ENCODE measurements at places on chromosomes 11 and 22. TPM values are rescaled to one million over a fixed set of nuclear protein-coding genes. Genes with fewer than 3 reads are reported as not detected.
A peak's percentile ranks its signal among the peaks of the same experiment; 100 is the strongest.

The GGTLC2 gene
- not detected for total RNA-seq

The MYO7A gene
- 18.3 TPM for total RNA-seq

The MPPED1 gene
- total RNA-seq, result 0.18 TPM

The LRRC10B gene
- 0.13 TPM for total RNA-seq

The FAM83F gene
- 3.5 TPM for total RNA-seq

The BLID gene
- not detected for total RNA-seq

The CRYBA4 gene
- 0.46 TPM for total RNA-seq

The MYBPC3 gene
- not detected for total RNA-seq

The SLC22A8 gene
- total RNA-seq, result not detected

- no peak overlapping the region for H3K4me3 ChIP-seq
- no peak overlapping the region for H3K27ac ChIP-seq
- H3K27me3 ChIP-seq, result no peaks in the 10 kb centered on the region
Measured at GRCh38 chr11:31655483-31655882, 145.9 kb downstream of the ELP4 start.

GRCh38 chr22:46646531-46647215, 26.5 kb downstream of the GRAMD4 start:
- no peaks in the 10 kb centered on the region for H3K27me3 ChIP-seq
- peaks cover 3% of the 10 kb centered on the region for H3K4me1 ChIP-seq
- no peak overlapping the region for H3K4me3 ChIP-seq
- no peak overlapping the region for H3K27ac ChIP-seq
- H3K36me3 ChIP-seq, result peaks cover 19% of the 10 kb centered on the region
- no peak for DNase-seq

GRCh38 chr11:17391493-17392355, 3.3 kb upstream of the KCNJ11 start:
- peaks cover 17% of the 10 kb centered on the region for H3K27me3 ChIP-seq
- no peak for DNase-seq
- H3K4me1 ChIP-seq, result no peaks in the 10 kb centered on the region
- H3K27ac ChIP-seq, result no peak overlapping the region

GRCh38 chr22:23523713-23524112, 56.4 kb downstream of the IGLL1 start:
- DNase-seq, result no peak
- peaks cover 23% of the 10 kb centered on the region for H3K4me1 ChIP-seq
- H3K27ac ChIP-seq, result peak overlapping the region; percentile 57
- H3K27me3 ChIP-seq, result peaks cover 8% of the 10 kb centered on the region
- no peak overlapping the region for H3K4me3 ChIP-seq
- no peaks in the 10 kb centered on the region for H3K36me3 ChIP-seq

GRCh38 chr11:71249301-71249700, 3.1 kb downstream of the SHANK2 start:
- peaks cover 30% of the 10 kb centered on the region for H3K4me1 ChIP-seq
- DNase-seq, result no peak
- H3K4me3 ChIP-seq, result no peak overlapping the region
- no peak overlapping the region for H3K27ac ChIP-seq

GRCh38 chr11:3946455-3947017, 91.1 kb downstream of the STIM1 start:
- peak overlapping the region; percentile 72 for H3K27ac ChIP-seq
- no peak for DNase-seq
- no peaks in the 10 kb centered on the region for H3K36me3 ChIP-seq
- H3K4me1 ChIP-seq, result peaks cover 23% of the 10 kb centered on the region

GRCh38 chr11:32172848-32173834, 82.3 kb downstream of the RCN1 start:
- H3K36me3 ChIP-seq, result no peaks in the 10 kb centered on the region
- no peak overlapping the region for H3K27ac ChIP-seq
- H3K4me1 ChIP-seq, result peaks cover 3% of the 10 kb centered on the region

DNA sequence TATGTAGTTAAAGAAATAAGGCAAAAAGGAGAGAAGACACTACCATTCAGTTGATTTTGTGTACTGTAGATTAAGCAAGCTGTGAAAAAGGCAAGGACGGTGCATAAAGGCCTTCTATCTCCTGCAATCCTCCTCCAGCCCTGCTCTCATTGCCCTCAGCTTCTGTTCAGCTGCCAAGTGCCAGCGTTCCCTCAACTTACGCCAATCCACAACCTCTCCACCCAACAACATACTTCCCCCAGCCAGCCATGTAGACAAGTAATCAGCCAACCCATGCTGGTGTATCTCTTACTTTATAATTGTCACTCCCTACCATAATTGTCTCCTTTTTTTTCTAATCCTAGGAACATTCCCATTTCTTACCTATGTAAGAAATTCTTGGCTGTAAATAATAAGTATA, 30.1 kb upstream of the ANO5 start:
- H3K27ac ChIP-seq, result no peak overlapping the region
- no peak overlapping the region for H3K4me3 ChIP-seq
- H3K4me1 ChIP-seq, result no peaks in the 10 kb centered on the region
- H3K27me3 ChIP-seq, result no peaks in the 10 kb centered on the region
- no peak for DNase-seq
- no peaks in the 10 kb centered on the region for H3K36me3 ChIP-seq

DNA sequence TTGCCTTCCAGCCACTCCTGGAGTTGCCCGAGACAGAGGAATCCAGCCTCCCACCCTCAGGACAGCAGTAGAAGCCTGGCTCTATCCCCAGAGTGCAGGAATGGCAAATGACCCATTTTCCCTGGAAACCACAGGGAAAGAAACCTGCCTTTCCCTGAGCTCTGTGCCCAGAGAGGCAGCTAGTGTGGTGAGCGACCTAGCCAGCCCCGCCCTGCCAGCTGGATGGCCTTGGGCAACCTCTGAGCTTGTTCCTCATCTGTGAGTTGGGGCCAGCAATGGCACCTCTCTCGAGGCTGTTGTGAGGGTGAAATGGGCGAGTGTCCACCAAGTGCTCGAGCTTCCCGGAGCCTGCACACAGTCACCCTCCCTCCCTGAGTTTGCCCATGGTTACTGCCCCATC, 3.7 kb downstream of the OMP start:
- H3K4me1 ChIP-seq, result peaks cover under 1% of the 10 kb centered on the region

DNA sequence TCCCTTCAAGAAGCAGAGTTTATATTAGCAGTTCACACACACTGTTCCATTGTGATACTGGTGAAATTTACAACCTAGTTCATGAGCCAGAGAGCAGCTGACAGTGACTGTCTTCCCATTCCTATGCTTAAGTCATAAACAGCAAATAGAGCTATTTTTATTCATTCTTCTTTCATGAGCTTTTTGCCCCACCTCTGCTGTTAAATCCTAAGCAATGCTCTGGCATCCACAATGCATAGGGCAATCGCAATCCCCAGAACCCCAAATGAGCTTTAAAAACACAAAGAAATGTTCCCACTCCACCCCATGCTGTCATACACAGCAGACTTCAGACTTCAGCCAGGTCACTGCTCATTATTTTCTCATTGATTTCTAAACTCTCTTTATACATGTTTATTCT, 307.5 kb downstream of the ETS1 start:
- no peak for DNase-seq
- H3K4me1 ChIP-seq, result peaks cover 15% of the 10 kb centered on the region
- no peak overlapping the region for H3K27ac ChIP-seq
- peaks cover 4% of the 10 kb centered on the region for H3K36me3 ChIP-seq

- no peak overlapping the region for H3K4me3 ChIP-seq
- DNase-seq, result no peak
- no peak overlapping the region for H3K27ac ChIP-seq
- no peaks in the 10 kb centered on the region for H3K4me1 ChIP-seq
- H3K36me3 ChIP-seq, result no peaks in the 10 kb centered on the region
- no peaks in the 10 kb centered on the region for H3K27me3 ChIP-seq
Measured at GRCh38 chr11:32307471-32307870, 127.9 kb downstream of the WT1 start.

GRCh38 chr11:100719362-100719761, 32.3 kb downstream of the ARHGAP42 start:
- H3K36me3 ChIP-seq, result no peaks in the 10 kb centered on the region
- peak overlapping the region; percentile 76 for H3K27ac ChIP-seq
- no peak overlapping the region for H3K4me3 ChIP-seq
- peaks cover 18% of the 10 kb centered on the region for H3K4me1 ChIP-seq
- H3K27me3 ChIP-seq, result peaks cover 2% of the 10 kb centered on the region

GRCh38 chr22:44363980-44364750, 51.4 kb upstream of the SHISAL1 start:
- DNase-seq, result no peak
- H3K36me3 ChIP-seq, result no peaks in the 10 kb centered on the region
- no peaks in the 10 kb centered on the region for H3K4me1 ChIP-seq
- H3K27ac ChIP-seq, result no peak overlapping the region

- H3K36me3 ChIP-seq, result no peaks in the 10 kb centered on the region
- no peak overlapping the region for H3K27ac ChIP-seq
- no peak for DNase-seq
- no peak overlapping the region for H3K4me3 ChIP-seq
Measured at GRCh38 chr22:22840780-22841179, 46.8 kb upstream of the IGLL5 start.

DNA sequence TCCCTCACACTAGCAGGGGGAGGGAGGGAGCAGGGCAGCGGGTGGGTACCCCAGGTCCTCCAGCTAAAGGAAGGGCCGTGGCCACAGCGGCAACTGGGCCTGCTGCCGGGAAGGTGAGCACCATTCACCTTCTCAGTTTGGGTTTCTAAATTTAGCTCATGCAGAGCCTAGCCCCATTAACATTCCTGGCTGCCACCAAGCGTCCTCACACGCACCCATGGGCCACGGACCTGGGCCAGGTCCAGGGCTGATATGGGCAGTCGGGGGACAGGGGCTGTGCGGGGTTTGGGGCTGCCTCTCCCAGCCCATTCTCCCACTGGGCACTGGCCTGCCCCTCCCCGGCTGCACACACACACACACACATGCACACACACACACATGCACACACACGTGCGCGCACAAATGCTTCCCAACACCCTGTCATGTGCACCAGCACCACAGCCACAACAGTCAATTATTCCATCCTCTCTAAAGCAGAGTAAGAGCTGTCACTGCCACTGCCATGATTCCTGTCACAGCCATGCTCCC, 28.7 kb downstream of the SYT7 start:
- no peak overlapping the region for H3K27ac ChIP-seq
- DNase-seq, result no peak
- H3K4me3 ChIP-seq, result peak overlapping the region; percentile 60
- peaks cover 10% of the 10 kb centered on the region for H3K27me3 ChIP-seq
- H3K4me1 ChIP-seq, result peaks cover 12% of the 10 kb centered on the region

- DNase-seq, result no peak
- no peak overlapping the region for H3K4me3 ChIP-seq
- H3K36me3 ChIP-seq, result peaks cover 12% of the 10 kb centered on the region
- H3K4me1 ChIP-seq, result no peaks in the 10 kb centered on the region
Measured at GRCh38 chr22:43094085-43094484, 4.9 kb upstream of the TTLL1 start.

DNA sequence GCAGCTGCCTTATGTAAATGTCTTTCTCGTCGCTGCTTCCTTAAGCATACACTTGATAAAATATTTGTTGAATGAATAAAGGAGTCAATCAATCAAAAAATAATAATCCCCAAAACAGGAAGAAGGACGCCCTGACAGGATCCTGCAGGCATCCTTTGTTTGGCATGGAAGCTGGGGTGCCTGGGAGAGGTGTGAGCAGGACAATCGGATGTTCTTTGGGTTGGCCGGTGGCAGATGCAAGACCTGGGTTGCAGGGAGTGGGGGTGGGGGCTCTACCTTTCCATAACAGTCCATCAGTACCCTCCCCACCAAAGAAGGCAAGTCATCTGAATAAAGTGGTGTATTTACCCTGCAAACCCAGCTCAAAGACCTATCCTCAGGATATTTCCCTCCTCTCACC, 1.4 kb upstream of the SHANK2 start:
- peak overlapping the region; percentile 61 for H3K27ac ChIP-seq
- H3K27me3 ChIP-seq, result peaks cover 9% of the 10 kb centered on the region
- peak overlapping the region; percentile 83 for H3K4me3 ChIP-seq
- no peaks in the 10 kb centered on the region for H3K36me3 ChIP-seq
- H3K4me1 ChIP-seq, result peaks cover 18% of the 10 kb centered on the region
- no peak for DNase-seq

GRCh38 chr11:45924927-45925326, 2.5 kb downstream of the LARGE2 start:
- peaks cover 35% of the 10 kb centered on the region for H3K27me3 ChIP-seq
- peaks cover 2% of the 10 kb centered on the region for H3K36me3 ChIP-seq
- no peak for DNase-seq
- no peak overlapping the region for H3K27ac ChIP-seq
- no peak overlapping the region for H3K4me3 ChIP-seq

GRCh38 chr22:48262596-48263430, 1500.4 kb downstream of the TBC1D22A start:
- no peaks in the 10 kb centered on the region for H3K4me1 ChIP-seq
- H3K27me3 ChIP-seq, result peaks cover 2% of the 10 kb centered on the region
- no peak for DNase-seq
- no peak overlapping the region for H3K4me3 ChIP-seq
- H3K27ac ChIP-seq, result no peak overlapping the region

- H3K36me3 ChIP-seq, result no peaks in the 10 kb centered on the region
- no peak overlapping the region for H3K4me3 ChIP-seq
- DNase-seq, result no peak
- H3K27ac ChIP-seq, result no peak overlapping the region
- no peaks in the 10 kb centered on the region for H3K4me1 ChIP-seq
Measured at GRCh38 chr11:40241524-40242051, 1217.9 kb downstream of the LRRC4C start.

GRCh38 chr11:128133501-128133900, 453.9 kb downstream of the ETS1 start:
- peaks cover 5% of the 10 kb centered on the region for H3K4me1 ChIP-seq
- no peaks in the 10 kb centered on the region for H3K36me3 ChIP-seq
- H3K4me3 ChIP-seq, result no peak overlapping the region
- peaks cover 3% of the 10 kb centered on the region for H3K27me3 ChIP-seq

DNA sequence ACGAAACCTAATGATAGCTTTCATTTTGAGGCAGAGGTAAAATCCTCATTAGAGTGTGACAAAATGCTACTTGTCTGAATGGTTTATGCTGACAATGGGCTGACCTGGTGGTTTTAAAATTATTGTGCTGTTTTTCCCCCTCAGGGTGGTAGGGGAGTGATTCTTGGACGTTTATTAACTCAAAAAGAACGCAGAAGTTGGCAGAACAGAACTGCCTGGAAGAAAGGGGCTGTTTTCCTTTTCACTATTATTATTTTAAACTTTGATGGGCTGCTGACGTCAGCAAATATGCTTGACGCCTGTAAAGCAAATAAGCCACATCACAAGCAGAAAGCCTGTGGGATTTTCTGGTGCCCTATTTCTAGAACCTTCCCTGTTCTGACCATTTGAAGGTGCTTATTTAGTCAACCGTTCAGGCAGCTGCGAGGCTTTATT, 4.0 kb downstream of the RASSF10 start:
- peaks cover 3% of the 10 kb centered on the region for H3K27me3 ChIP-seq
- no peaks in the 10 kb centered on the region for H3K36me3 ChIP-seq
- H3K4me1 ChIP-seq, result peaks cover 15% of the 10 kb centered on the region

- H3K27ac ChIP-seq, result peak within 1 kb of the TSS; percentile 90
- DNase-seq, result peak; percentile 99
- H3K27me3 ChIP-seq, result peaks cover 8% of the 10 kb centered on the region
- H3K36me3 ChIP-seq, result peaks cover 3% of the 10 kb centered on the region
- H3K4me1 ChIP-seq, result peaks cover 17% of the 10 kb centered on the region
Measured at GRCh38 chr11:67118801-67119584, at the start of gene KDM2A. Gene KDM2A (plus strand): TSS chr11:67119263. CDS start chr11:67121317, 2,054 bp downstream.

DNA sequence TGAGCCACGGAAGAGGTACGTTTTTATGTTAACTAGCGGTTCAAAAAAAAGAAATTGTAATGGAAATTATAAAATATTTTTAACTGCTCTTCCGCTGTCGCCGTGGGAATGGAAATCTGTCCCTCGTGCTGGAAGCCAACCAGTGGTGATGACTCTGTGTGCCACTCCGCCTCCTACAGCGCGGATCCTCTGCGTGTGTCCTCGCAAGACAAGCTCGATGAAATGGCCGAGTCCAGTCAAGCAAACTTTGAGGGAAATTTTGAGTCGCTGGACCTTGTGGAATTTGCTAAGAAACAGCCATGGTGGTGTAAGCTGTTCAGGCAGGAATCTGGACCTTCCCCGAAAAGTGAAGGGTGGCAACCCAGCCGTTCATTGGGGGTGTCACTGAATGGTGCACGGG, 2.9 kb upstream of the CBX7 start:
- H3K4me3 ChIP-seq, result no peak overlapping the region
- H3K4me1 ChIP-seq, result peaks cover 3% of the 10 kb centered on the region
- DNase-seq, result no peak

Data from endothelial cell (in vitro differentiated cells).